ENCODE measurements at places on chromosomes 7 and 10.

GRCh38 chr7:2738766-2739549, 51.0 kb downstream of the AMZ1 start:
- no peak for DNase-seq

GRCh38 chr7:19302731-19303130, 157.5 kb upstream of the FERD3L start:
- DNase-seq: no peak

GRCh38 chr10:88232029-88232895, 350.9 kb downstream of the RNLS start:
- peak; percentile 71 for DNase-seq

- DNase-seq: peak; percentile 96
Measured at GRCh38 chr7:80918909-80919721, at the start of gene SEMA3C. Gene SEMA3C (minus strand): TSS chr7:80919051. CDS start chr7:80916781, 2,270 bp downstream.

GRCh38 chr7:105827151-105827875, 49.1 kb downstream of the ATXN7L1 start:
- peak; percentile 47 for DNase-seq

DNA sequence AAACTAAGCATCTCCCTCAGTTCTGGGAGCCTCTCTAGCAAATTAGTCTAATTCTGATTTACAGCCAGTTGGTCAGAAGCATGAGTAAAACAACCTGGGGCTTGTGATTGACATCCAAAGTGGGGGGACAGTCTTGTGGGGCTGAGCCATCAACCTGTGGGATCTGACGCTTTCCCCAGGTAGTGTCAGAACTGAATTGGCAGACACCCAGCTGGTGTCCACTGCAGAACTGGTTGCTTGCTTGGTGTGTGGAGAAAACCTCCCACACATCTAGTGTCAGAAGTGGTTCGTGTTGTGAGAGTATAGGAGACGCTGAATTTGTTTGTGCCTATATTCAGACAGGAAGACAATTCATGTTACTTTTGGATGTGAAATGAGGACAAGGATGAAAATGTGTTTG, 92.2 kb upstream of the PDCD4 start:
- no peak for DNase-seq

DNA sequence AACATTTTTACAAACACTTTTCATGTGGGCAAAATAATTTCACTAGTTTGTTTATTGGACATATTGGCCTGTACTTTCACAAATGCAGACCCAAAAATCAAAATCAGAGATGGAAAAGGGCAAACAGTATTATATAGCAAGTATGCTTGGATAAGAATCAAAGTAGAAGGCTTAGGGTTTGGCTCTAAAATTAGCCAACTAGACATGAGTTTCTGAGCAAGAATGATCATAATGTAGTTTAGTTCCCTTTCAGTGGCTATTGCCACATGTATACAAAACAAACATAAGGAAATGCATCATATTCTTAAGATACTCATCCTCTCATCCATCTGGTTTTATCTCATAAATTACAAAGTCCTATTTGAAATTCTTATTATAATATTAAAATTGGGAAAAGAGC, 132.5 kb downstream of the IMMP2L start:
- no peak for DNase-seq

DNA sequence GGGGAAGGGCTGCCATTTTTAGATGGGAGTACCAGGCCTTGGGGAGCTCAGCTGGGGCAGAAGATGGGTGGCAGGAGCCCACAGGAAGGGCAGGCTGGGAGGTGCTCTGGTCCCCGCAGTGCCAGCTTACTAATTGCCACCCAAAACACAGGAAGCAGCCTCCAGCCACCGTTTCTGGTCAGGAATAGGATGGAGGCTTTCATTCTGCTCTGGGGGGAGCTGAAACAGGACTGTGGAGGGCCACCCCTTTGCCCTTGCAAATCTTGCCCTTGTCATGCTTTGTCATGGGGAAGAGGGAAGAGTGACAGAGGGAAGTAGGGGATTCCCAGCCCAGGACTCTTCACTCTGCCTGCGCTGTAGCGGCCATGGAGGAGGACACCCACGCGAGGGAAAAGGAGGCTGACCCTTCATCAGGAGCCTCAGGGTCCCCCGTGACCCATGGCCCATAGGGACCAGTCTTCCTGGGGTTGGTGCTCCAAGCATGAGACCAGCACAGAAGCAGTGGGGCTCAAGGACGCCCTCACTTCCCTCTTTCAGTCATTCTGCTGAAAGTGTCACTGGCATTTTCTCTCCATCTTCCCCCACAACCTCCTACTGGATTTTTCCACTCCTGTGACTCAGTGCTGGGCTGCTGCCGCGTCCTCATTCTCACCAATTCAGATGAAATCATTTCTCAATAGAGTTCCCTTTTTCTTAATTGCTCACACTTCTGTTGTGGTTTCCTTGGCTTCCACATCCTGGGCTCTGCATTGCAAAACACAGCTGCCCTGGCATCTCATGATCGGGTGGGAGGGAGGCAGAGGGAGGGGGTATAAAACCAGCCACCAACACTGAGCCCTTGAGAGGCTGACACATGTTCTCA, 61.9 kb downstream of the MKI67 start:
- peak; percentile 74 for DNase-seq

DNA sequence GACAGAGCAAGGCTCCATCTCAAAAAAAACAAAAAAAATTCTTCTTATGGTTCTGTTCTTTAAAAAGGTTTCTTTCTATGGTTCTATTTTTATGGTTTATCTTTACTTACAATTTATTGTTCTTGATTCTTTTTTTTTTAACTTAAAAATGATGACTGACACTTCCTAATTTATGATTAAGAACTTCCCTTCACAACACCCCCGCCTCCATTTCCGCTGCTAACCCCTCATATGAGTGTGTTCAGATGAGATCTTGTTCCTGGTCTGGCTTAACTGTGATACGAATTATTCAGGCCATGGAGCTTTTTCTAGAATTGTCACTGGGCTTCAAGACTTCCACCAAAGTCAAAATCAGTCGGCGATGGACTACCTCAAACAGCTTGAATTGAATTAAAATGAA, 33.9 kb downstream of the PTER start:
- DNase-seq: no peak

GRCh38 chr7:100167912-100168323, 499 bp downstream of the GAL3ST4 start:
- DNase-seq: peak; percentile 10

DNA sequence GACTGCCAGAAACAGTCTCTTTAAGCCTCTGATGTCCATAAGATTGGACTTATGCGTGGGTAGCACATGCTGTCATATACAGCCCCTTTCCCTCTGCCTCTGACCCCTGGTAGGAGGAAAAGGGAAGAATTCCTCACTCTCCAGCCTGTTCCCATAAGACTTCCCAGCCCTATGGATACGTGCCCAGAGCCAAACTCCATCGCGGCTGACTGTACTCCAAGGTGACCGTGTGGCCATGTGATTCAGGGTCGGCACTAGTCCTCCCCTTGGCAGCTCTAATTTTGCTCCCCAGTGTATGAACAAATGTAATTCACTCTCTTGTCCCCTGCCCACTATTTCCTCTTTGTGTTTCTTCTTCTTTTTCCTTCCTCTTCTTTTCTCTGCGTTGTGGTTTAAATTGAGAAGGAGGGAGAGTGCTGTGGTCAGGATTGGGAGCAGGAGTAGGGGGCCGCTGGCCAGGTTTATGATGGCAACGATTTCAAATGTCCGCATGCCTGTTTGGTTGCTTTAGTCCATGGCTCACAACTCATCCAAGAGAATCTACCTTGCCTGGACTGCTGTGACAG, 43.8 kb downstream of the PRLHR start:
- no peak for DNase-seq

GRCh38 chr7:48182718-48183369, 11.6 kb downstream of the ABCA13 start:
- DNase-seq: peak; percentile 59

GRCh38 chr10:63582690-63583089, 61.5 kb downstream of the REEP3 start:
- no peak for DNase-seq

- DNase-seq: no peak
Measured at GRCh38 chr7:5769571-5769970, 11.9 kb downstream of the RNF216 start.

DNA sequence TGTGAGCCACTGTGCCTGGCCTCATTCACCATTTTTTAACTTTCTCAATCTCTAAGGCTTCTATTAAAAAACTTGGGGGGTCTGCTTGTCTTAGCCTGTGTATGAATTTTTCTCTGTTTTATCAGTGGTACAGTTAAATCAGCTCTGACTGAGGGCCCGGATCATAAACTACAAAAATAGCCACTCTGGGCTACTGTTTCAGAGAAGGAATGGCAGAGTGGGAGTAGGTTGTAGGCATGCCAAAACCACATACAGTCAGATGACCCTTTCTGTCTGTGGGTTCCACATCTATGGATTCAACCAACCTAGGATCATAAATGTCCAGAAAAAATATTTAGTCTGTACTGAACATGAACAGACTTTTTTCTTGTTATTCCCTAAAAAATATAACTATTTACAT, 21.3 kb downstream of the TBC1D12 start:
- peak; percentile 68 for DNase-seq

- DNase-seq: no peak
Measured at GRCh38 chr7:73308074-73308664, 457 bp downstream of the NSUN5 start.

- DNase-seq: no peak
Measured at GRCh38 chr10:89305766-89306433, 4.1 kb downstream of the IFIT2 start.

GRCh38 chr10:123385508-123386080, 231.4 kb downstream of the BUB3 start:
- no peak for DNase-seq

GRCh38 chr7:113083816-113084495, 2.7 kb downstream of the GPR85 start:
- DNase-seq: no peak

GRCh38 chr7:158979635-158980351, 123.4 kb downstream of the DYNC2I1 start:
- no peak for DNase-seq

- DNase-seq: peak; percentile 57
Measured at GRCh38 chr10:14062528-14063260, 268.0 kb downstream of the FRMD4A start.

GRCh38 chr10:124719213-124719851, 24.8 kb downstream of the FAM53B start:
- peak; percentile 53 for DNase-seq

DNA sequence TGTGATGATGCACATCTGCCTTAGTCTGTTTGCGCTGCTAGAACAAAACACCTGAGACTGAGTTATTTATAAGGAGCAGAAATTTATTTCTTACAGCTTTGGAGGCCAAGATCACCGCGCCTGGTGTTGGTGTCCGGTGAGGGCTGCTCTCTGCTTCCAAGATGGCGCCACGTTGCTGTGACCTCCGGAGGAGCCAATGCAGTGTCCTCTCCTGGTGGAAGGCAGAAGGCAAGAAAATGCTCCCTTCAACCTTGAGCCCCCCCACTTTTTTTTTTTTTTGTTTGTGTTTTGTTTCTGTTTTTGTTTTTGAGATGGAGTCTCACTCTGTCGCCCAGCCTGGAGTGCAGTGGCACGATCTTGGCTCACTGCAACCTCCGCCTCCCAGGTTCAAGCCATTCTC, 16.0 kb upstream of the ACTR3B start:
- no peak for DNase-seq

GRCh38 chr7:123028339-123028738, 32.8 kb upstream of the TAS2R16 start:
- DNase-seq: no peak

GRCh38 chr10:123865880-123866279, 25.7 kb downstream of the CPXM2 start:
- no peak for DNase-seq

DNA sequence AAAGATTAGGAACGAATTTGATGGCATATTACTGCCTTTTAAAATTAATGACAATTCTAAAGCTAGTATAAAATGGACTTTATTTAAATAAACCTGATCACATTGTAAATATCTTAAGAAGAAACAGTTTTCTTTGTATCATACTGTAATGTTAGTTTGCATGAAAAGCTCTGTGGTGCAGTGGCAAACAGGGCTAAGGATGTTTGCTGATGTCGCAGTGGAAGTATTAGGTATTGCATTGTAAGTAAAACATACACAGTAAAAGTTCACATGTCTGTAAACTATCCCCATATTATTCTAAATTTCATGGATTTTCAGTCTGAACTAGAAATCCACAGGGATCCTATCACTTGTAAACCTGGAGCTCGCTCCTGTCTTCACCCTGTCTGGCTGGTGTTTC, 252.6 kb upstream of the ZNF32 start:
- no peak for DNase-seq

DNA sequence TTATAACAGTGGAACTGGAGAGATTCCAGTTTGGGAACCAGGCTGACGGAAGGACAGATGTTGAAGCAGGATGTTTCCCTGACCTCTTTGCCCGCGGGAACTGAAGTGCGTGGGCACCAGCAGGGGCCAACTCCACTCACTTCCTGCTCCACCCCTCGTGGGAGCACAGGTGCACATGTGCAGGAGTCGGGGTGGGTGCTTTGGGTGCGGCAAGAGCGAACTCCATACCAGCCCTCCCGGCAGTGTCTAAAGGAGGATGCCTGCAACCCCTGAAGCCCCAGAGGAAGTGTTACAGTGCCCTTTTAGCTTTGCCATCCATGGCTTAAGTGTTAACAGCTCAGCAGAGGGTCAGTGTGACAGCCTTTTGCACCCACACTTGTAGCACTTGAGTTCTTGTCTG, 27.4 kb upstream of the UBE3C start:
- DNase-seq: no peak

- DNase-seq: peak; percentile 53
Measured at GRCh38 chr10:95279042-95279820, 11.6 kb downstream of the PDLIM1 start.

GRCh38 chr7:75691793-75692543, 46.8 kb downstream of the HIP1 start:
- DNase-seq: no peak

DNA sequence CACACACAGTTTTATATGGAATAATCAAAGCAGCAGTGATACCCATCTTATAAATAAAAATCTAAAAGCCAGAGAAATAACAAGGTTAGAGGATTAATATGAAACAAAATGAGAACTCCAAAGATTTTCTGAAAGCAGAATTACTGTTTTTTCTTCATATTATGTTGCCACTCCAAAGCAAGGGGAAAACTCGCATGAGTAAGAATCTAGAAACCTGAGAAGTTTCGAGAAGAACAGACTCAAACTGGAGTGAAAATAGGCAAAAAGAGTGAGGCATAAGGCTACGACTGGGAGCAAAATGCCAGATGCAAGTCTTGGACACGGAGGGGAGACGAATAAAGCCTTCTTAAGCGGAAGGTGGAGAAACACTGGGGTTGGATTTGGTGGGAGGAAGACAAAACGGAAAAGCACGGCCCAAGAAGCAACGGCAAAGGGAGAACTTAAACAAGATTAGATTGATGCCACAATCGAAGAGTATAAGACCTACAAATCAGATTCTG, 923 bp downstream of the TNPO3 start:
- DNase-seq: no peak

- no peak for DNase-seq
Measured at GRCh38 chr7:15618275-15618674, 56.5 kb upstream of the AGMO start.

GRCh38 chr10:90051053-90051452, 349.7 kb downstream of the KIF20B start:
- DNase-seq: no peak

All from fibroblast of skin of abdomen (primary cell).